ENCODE measurements at places on chromosomes 16 and 17.
A peak's percentile ranks its signal among the peaks of the same experiment; 100 is the strongest.

DNA sequence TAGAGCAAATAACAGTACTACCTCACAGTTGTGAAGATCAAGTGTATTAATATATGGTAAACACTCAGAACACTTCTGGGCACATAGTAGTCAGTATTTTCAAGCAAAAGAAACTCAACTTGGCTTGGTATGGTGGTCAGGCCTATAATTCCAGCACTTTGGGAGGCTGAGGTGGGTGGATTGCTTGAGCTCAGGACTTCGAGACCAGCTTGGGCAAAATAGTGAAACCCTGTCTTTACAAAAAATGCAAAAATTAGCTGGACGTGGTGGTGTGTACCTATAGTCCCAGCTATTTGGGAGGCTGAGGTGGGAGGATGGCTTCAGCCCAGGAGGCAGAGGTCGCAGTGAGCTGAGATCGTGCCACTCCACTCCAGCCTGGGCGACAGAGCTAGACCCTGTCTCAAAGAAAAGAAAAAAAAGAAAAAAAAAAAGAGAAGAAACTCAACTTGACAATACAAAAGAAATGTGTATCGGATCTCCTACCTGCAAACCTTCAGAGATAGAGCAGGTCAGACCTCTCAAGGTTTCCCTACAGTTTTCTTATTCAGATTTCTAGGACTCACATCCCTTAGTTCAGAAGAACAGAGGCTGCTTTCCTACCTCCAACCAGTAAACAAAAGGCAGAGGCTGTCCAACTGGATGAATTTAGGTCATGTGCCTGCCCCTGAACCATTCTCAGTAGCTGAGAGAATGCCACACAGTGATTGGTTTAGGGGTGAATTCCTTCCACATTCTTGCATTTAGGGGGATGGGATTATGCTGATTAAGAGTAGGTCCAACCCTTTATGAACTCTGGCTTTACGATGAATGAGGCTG is 1.7 kb upstream of the KPNA2 start:
- H3K27me3 ChIP-seq: no peaks in the 10 kb centered on the region
- H3K4me3 ChIP-seq: no peak overlapping the region
- H3K4me1 ChIP-seq: peaks cover 31% of the 10 kb centered on the region
- H3K36me3 ChIP-seq: no peaks in the 10 kb centered on the region

GRCh38 chr17:50210240-50211225 is 9.1 kb upstream of the COL1A1 start:
- H3K4me1 ChIP-seq: peaks cover 33% of the 10 kb centered on the region
- peak overlapping the region; percentile 52 for H3K27ac ChIP-seq
- H3K36me3 ChIP-seq: no peaks in the 10 kb centered on the region
- DNase-seq: no peak

- H3K36me3 ChIP-seq: no peaks in the 10 kb centered on the region
- H3K27ac ChIP-seq: no peak overlapping the region
- H3K27me3 ChIP-seq: no peaks in the 10 kb centered on the region
- H3K4me1 ChIP-seq: no peaks in the 10 kb centered on the region
- H3K4me3 ChIP-seq: no peak overlapping the region
- DNase-seq: no peak
Measured at GRCh38 chr16:48022496-48022895, 133.3 kb downstream of the ABCC12 start.

- no peak for DNase-seq
- H3K4me3 ChIP-seq: no peak overlapping the region
- H3K27ac ChIP-seq: no peak overlapping the region
- H3K27me3 ChIP-seq: no peaks in the 10 kb centered on the region
Measured at GRCh38 chr16:49338611-49339265, 34.9 kb upstream of the C16orf78 start.

DNA sequence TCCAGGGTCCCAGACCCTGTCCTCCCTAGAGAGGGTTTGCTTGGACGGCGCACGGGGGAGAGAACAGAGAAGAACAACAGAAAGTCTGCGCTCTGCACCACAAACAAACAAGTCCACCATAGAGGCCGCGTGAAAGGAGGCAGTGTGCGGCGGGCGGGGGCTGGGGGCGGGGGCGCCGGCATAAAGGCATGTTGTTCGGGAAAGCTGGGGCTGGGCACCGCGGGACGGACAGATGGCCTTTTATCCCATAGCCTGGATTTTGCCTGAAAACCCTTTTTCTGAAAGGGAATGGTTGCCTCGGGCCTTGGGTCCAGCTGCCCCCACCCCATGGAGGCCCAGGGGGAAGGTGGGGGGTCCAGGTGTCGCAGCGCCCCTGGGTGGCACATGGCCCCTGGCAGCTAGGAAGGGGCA is 26.0 kb downstream of the FA2H start:
- H3K27ac ChIP-seq: peak overlapping the region; percentile 10
- H3K4me1 ChIP-seq: peaks cover 30% of the 10 kb centered on the region
- H3K4me3 ChIP-seq: no peak overlapping the region

DNA sequence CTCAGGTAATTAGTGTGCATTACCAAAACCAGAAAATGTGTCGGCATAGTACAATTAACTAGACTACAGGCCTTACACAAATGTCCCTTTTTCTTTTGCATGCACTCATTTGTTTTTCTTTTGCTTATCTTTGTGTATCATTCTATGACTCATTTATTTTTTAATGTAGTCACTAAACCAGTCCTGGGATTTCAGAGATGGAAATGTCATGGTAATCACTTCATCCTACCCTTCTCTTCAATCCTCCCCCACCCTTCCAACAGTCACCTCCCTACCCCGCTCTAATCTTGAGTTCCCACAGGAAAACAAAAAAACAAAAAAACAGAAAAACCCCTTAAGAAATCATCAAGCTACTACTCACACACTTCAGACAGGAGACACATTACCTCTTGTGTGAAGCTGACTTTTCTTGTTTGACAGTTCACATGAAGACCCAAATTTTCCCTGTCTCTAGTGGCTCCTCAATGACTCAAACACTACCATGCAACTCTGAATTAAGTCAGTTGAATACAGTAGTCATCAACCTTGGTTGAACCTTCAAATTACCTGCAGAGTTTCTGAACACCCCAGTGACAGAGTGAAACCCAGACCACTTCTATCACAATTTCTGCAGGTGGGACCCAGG is 242.4 kb upstream of the SALL1 start:
- H3K27me3 ChIP-seq: no peaks in the 10 kb centered on the region
- DNase-seq: no peak
- no peak overlapping the region for H3K4me3 ChIP-seq

DNA sequence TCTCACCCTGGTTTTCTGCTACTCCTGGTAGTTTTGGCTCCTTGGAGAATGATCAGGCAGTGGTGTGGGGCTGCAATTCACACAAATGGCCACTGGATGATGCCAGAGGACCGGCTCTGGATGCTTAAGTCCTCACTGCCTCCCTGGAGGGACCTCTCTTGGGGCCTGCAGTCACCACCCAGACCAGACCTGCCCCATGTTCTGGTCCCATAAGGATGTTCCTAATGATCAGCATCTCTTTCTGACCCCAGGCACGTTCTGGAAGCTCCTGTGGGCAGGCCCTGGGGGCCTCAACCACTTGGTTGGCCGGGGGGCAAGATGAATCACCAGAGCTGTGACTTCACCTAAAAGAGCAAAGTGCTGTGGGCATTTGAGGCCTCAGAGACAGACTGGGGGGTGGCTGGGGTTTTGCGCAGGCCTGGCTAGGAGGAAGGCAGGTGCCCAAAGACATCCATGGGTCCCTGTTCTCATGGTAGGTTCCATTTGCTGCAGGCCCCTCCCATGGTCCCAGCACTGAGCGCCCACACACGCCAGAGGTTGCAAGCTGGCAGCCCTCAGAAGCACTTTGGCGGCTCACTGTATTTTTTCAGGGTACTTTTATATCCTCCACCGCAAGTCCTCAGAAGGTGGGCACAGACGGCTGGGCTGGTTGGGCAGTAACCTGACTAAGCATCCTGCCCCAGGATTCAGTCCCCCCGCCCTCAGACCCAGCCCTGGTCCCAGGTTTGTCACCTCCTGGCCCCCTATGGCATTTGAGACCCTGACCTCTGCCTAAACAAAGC is 53.2 kb downstream of the NT5M start:
- no peak overlapping the region for H3K4me3 ChIP-seq
- no peak for DNase-seq
- peaks cover 24% of the 10 kb centered on the region for H3K4me1 ChIP-seq
- H3K27ac ChIP-seq: no peak overlapping the region
- H3K27me3 ChIP-seq: no peaks in the 10 kb centered on the region

GRCh38 chr17:16349431-16349830 is 3.8 kb downstream of the CENPV start:
- no peak for DNase-seq
- H3K4me1 ChIP-seq: peaks cover 22% of the 10 kb centered on the region
- no peak overlapping the region for H3K27ac ChIP-seq
- H3K27me3 ChIP-seq: peaks cover 26% of the 10 kb centered on the region

GRCh38 chr17:21508211-21508610 is 132.1 kb downstream of the KCNJ12 start:
- H3K27ac ChIP-seq: no peak overlapping the region
- DNase-seq: no peak
- H3K4me1 ChIP-seq: peaks cover 6% of the 10 kb centered on the region
- no peaks in the 10 kb centered on the region for H3K27me3 ChIP-seq

DNA sequence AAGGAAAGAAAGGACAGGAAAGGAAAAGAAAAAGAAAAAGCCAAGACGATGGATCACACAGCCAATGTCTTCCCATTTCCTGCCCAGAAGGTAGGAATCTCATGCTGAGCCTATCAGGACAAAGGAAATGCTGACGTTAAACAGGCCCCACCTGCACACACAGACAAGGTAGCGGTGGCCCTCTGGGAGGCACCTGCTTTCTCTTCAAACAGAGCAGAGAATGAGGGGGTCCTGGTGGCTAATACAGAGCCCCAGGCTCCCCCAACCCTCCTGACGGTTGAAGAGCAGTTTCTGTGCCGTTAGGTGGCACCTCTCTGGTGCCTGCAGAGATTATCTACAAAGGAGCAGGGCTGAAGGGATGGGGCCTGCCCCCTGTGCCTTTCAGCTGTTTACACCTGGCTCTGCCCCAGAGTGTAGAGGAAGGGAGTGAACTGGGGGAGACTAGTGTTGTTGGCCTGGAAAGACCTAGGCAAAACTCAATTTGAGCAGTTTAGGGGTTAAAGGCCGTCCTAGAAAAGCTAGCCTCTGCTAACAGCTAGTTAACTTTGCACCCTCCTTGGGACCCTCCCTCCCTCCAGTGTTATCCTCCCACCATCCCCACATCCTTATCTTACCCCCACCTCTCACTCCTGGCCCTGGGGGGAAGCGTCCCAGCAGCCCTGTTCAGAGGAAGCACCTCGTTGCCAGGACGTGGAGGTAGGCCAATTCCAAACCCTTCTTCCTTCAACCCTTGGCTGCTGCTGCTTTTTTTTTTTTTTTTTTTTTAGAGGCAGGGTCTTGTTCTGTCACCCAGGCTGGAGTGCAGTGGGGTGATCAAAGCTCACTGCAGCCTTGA is 56.3 kb downstream of the ARHGAP27 start:
- no peaks in the 10 kb centered on the region for H3K36me3 ChIP-seq
- H3K4me1 ChIP-seq: peaks cover 22% of the 10 kb centered on the region
- H3K4me3 ChIP-seq: no peak overlapping the region
- no peaks in the 10 kb centered on the region for H3K27me3 ChIP-seq

DNA sequence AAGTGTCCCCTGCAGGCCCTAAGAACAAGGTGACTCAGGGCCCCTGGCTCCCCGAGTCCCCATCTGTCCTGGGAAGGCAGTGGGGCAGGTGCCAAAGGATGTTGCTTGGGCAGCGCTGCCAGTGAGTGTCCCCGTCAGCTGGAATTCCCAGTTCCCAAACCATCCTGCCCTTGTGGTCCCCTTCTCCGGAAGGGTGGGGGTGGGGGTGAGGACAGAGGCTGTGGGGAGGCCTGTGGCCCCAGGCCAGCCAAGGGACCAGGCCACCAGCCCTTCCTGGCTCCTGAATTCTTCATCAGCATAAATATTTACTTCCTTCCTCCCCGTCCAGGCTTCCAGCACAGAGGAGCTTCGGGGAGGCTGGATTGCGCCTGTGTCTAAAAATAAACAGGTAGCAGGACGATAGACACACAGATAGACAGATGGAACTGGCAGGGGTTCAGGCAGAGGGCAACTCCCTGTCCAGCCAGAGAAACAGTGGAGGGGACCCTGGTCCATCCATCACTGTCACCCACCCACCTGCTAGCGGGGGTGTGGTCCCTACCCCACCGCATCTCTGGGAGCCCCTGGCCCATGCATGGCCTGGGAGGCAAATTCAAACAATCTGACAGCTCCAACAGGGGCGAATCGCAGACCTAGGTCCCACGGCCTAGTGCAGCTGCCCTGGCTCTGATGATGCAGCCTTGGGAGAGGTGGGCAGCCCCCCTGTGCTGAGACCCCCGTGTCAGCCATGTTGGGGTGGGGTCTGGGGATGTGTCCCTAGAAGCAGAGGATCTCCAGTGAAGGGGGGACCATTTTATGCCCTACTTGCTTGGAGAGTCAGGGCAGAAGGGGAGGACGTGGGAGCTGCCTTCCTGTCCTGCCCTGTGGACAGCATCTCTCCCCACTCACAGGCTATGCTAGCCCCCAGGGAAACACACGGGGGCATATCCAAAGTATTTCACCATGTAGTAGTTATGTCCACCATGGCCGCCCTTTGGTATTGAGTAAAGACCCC is 13.2 kb downstream of the GLIS2 start:
- H3K27me3 ChIP-seq: peaks cover 17% of the 10 kb centered on the region
- no peak for DNase-seq
- no peaks in the 10 kb centered on the region for H3K36me3 ChIP-seq
- H3K4me3 ChIP-seq: no peak overlapping the region

Data from esophagus squamous epithelium (tissue), 5 donors.